Effector CD8-positive, alpha-beta T cell (primary cell): ENCODE measurements at places on chromosomes 13 and 19.

- no peak for DNase-seq
These were observed 18.2 kb upstream of the IGFL1 start for GRCh38 chr19:46211201-46211881.

GRCh38 chr13:103516015-103516795 is 450.0 kb upstream of the SLC10A2 start:
- DNase-seq = no peak

DNA sequence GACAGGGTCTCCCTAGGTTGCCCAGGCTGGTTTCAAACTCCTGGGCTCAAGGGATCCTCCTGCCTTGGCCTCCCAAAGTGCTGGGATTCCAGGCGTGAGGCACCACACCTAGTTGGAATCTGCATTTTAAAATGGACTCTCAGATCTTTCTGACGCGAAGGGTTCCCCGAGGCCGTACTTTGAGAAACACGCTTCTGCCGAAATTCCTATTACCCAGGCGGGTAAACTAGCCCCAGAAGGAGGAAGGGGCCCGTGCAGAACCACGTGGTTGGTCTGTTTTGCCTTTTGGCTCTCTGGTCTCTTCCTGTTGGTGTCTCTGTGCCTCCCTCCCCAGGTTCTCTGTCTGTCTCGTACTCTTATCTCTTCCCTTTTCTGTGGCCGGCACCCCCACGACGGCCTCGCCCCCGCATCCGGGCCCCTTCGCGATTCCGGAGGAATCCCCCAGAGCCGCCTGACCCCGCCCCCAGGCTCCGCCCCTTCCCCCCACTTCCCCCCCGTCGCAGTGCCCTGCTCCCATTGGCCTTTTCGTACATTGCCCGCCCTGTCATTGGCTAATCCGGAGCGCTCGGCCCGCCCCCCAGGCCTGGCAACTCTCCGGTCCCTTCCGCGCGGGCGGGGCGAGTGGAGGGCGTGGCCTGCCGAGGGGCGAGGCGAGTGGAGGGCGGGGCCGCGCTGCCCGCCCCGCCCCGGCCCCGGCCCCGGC is at the start of gene TNFAIP8L1:
TSS of gene TNFAIP8L1 (plus strand) at position 689 of the 703 bp plus-strand sequence. CDS start 12,354 bp downstream, outside the sequence.
- peak; percentile 99 for DNase-seq

DNA sequence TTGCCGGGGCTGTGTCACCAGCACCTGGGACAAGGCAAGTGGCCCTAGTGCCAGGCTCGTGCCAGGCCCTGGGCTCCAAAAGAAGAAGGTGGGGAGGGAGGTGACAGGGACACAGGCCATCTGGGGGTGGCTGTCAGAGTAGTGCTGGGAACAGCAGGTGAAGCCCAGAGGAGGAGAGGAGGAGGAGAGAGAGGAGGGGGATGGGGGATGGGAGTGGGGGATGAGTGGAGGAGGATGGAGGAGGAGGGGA is 18.7 kb downstream of the LSM4 start:
- no peak for DNase-seq

DNA sequence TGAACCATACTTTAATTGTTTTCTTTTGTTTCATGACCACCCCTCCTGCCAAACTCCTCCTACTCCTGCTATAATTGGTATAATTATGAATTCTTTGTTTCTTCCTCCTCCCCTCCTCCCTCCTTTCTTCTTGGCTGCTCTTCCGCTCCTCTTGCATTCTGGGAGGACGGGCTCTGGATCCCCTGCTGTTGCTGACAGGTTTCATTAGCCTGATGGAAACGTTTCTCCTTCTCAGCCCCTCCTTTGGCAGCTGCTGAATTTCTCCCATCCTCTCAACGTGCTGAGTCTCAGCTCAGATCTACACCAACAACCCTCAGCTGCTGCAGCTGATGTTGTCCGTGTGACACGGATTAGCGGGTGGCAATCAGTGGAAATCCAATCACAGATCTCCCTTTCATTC is 97.1 kb upstream of the UBAC2 start:
- no peak for DNase-seq

DNA sequence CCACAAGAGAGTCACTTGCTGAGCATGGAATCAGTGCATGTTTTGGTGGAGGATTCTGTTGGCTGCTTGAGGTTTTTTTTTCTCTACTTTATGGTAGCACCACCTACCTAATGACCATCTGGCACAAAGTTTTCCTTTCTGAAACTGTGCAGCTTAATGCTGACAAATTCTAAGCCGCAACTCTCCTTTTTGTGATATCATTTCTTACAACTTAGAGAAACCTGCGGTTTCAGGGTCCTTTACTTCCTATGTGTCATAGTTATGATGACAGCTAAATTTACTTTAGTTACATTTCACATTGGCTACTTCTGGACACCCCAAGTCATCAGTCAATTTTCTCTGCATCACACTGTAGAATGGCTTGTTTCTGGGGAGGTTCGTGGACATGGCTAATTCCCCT is 115.4 kb upstream of the TMTC4 start:
- no peak for DNase-seq

GRCh38 chr13:30224732-30225131 is 82.6 kb downstream of the KATNAL1 start:
- DNase-seq = no peak

DNA sequence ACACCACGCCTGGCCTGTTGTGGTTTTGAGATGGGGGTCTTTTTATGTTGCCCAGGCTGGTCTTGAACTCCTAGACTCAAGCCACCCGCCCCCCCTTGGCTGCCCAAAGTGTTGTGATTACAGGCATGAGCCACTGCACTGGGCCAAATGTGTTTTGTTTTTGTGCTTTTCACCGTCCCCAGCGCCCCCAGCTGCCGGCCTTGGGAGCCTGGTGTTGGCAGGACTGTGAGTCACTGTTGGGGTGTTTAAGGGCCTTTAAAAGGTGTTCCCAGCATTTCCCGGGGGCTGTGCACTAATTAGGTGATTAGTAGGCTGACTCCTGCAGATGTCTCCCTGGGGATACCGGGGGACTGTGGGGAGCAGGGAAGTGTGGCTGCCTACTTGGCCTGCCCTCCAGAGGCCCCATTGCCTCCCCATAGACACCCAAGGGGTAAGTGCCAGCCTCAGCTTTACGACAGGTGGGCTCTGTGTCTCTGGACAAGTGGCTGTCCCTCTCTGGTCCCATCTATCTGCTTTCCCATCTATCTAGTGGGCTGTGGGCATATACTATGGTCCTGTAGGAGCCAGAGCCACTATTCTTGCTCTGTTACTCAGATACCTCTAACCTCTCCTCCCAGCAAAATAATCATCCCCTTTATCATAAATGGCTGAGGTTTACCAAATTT is 11.8 kb upstream of the TLE5 start:
- no peak for DNase-seq

DNA sequence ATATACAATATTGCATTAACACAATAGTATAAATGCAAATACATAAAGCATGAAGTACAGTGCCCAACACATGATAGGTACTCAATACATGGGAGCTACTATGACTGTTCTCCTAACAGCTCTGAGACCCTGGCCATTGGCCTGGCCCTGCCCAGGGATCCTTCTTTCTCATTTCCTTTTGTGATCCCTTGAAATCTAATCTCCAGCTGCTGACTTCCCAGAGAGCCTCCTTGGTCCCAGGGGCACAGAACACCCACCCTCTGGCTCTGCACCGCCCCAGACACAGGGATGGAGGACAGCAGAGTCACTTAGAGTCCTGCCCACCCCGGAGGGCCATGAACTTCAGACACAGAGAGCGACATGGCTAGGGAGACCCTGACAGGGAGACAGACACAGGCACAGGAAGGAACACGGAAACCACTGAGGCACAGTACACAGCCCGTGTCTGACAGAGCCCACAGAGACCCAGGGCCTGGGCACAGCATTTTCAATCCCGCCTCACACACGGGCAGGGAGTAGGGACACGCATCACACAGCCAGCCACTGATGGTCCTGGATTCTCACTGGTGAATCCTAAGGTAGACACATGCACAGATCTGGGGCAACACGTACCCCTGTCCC is 4.2 kb upstream of the SYCN start:
- DNase-seq = no peak

GRCh38 chr13:21872795-21873194 is 201.9 kb downstream of the FGF9 start:
- DNase-seq = no peak

DNA sequence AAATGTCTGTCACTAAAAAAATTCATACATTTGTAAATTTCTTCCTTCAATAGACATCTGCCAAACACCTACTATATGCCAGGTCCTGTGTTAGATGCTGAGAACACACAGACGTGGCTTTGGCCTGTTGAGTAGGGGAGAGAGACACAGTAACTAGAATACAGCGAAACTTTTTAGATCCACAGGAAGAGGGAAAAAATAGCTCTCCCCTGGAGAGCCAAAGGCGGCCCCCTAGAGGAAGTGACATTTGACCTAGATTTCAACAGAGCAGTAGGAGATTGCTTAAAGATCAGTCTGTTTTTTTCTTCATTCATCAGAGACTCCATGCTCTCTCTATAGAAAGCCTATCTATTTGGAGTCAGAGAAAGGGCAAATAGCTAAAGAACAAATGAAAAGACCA is 11.3 kb downstream of the LCP1 start:
- DNase-seq = peak; percentile 15

DNA sequence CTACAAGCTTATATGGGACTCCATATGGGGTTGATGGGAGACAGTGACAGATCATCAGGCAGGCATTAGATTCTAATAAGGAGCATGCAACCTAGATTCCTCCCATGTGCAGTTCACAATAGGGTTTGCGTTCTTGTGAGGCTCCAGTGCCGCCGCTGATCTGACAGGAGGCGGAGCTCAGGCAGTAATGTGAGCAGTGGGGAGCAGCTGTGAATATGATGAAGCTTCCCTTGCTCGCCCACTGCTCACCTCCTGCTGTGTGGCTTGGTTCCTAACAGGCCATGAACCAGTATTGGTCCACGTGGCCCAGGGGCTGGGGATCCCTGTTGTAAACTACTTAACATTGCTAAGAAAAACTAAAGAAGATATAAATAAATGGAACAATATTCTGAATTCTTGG is 378.4 kb downstream of the KCNRG start:
- DNase-seq = no peak

DNA sequence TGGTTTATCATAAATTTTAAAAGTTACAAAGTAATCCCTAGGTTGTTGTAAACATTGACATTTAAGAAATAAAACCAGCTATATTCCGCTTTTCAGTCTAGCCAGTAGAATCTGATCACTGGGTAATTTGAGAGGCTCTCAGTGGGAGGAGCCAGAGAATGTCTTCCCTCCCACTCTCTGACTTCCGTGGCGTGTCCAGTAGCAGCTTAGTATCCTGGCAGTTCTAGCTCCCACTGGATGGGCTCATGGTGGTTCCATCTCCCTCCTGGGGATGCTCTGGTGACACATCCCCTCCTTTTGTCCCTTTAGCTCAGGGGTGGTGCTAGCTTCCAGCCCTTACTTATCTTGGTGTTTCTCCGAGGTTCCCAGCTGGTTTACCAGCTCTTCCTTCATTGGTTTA is 34.5 kb downstream of the MTUS2 start:
- no peak for DNase-seq

GRCh38 chr19:13764101-13764807 is at the start of gene MRI1:
Gene MRI1 (plus strand): TSS chr19:13764522. CDS start chr19:13764589, 67 bp downstream.
- peak; percentile 46 for DNase-seq

DNA sequence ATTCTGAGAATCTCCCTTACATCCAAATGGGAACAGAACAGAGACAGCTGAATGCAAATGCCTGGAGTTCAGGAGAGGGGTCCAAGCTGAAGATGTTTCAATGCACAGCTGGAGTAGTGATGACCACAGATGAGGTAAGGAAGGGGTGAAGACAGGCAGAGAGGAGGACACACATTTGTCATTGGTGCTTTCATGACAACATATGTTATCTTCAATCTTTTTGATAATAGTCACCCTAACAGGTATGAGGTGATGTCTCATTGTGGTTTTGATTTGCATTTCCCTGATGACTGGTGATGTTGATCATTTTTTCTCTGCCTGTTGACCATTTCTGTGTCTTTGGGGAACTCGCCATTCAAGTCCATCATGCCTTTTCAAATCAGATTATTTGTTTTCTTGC is 19.2 kb downstream of the SIGLEC7 start:
- no peak for DNase-seq

- DNase-seq = no peak
These were observed 21.8 kb upstream of the ZNF30 start for GRCh38 chr19:34904664-34905527.

DNA sequence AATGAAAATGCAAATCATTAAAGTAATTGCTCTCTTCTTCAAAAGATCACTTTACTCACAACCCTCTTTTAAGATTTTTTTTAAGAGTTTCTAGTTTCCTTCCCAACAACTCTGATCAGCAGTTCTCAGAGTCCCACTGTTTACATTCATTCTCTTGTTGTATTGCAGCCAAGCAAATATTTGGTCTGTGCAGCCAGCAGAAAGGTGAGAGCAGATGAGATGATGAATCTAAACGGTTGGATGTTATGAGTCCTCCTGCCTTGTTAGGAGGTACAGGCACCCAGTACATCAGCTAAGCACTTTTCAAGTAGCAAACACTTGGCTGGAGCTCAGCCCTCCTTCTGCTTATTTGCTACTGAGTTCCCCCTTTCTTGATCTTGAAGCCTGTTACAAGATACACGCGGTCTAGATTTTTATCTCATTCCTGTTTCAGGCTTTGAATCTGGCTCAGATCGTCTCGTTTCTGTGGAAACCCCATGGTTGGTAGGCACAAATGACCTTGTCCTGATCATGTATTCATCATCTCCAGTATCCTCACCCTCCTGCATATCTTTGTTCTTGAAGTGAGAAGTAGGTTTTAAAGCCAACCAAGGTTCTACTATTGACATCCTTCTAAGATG is 300.7 kb downstream of the DCT start:
- no peak for DNase-seq

GRCh38 chr19:2777952-2778683 is 5.0 kb downstream of the SGTA start:
- DNase-seq = no peak

DNA sequence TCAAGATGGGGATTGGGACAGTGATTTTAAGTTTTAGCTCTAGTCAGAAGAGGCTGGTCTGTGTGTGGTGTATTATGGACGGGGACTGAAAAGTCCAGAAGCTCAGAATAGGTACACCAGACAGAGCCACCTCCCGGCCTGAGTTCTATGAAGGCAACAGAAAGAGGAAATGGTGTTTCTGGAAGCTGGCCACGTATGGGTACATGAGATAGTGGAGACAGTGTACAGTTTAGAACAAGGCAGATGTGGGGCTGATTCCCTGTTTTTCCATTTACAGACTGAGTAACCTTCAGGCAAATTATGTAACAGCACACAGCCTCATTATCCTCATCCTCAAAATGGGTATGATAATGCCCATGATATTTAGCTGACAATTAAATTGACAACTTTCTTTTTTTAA is 1.3 kb downstream of the ZNF175 start:
- DNase-seq = no peak

GRCh38 chr13:111187960-111188541 is 72.9 kb downstream of the ARHGEF7 start:
- DNase-seq = no peak

GRCh38 chr19:5891938-5892771 is 11.4 kb downstream of the NDUFA11 start:
- DNase-seq = no peak

DNA sequence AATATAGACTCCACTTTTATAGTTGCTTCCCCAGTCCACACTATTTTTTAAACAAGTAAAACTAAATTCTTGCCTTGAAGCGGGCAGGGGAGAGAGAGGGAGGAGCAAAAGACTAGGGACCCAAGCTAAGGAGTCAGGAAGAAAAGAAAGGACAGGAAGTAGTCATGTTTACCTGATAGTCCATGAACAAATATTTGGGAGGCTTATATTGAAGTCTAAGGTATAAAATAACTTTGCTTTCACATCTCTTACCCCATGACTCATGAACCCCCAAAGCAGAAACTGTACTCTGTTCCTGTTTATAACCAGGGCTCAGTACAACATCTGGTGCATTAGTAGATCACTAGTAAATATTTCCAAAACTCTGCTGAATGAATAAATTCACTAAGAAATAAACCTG is 67.3 kb downstream of the ZAR1L start:
- no peak for DNase-seq

- no peak for DNase-seq
These were observed 97.3 kb downstream of the SERP2 start for GRCh38 chr13:44470638-44471562.
